Endothelial cell of umbilical vein (primary cell): ENCODE measurements at places on chromosomes 13 and 19. TPM values are rescaled to one million over a fixed set of nuclear protein-coding genes. Genes with fewer than 3 reads are reported as not detected.

Gene LILRB2
- not detected in 2 replicates for polyA plus RNA-seq

DNA sequence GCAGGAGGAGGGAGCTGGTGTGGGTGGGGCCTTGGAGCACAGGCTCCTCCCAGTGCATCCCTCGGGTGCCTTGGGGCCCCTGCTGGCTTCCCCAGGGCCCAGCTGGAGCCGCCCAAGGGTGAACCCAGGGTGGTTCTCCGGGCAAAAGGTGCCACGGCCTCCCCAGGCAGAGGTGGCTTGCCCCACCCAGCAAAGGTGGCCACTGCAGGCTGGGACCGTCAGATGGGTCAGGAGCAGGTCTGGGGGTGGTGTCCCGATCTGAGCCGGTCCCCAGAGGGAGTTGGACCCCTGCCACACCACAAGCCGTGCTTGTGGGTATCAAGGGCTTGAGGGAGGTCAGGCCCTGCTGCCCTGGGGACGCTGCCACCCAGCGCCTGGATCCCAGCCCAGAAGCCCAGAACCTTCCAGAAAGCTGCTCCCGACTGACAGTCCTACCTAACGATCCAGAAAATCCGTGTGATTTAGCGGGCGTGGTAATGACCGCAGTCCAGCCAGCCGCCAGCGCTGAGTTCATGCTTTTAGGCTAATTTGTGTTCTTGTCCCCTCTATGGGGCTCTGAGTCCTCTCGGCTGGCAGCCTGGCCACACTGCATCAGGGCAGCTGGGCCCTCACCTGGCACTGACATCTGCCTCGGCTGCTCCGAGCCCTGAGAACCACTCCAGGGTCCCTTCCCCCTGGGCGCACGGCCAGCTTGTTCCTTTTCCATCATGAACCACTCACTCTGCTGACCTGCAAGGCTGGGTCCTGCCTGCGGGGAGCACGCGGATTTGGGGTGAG, 5.0 kb upstream of the GRIN3B start:
- H3K36me3 ChIP-seq: peaks cover 5% of the 10 kb centered on the region
- no peak for DNase-seq
- H3K4me3 ChIP-seq: no peak overlapping the region
- H3K27ac ChIP-seq: no peak overlapping the region
- H3K27me3 ChIP-seq: peaks cover 17% of the 10 kb centered on the region
- no peaks in the 10 kb centered on the region for H3K4me1 ChIP-seq

- H3K27me3 ChIP-seq: no peaks in the 10 kb centered on the region
- DNase-seq: no peak
- H3K4me3 ChIP-seq: no peak overlapping the region
- H3K4me1 ChIP-seq: peaks cover 21% of the 10 kb centered on the region
These were observed 86.0 kb downstream of the STK24 start for GRCh38 chr13:98490866-98491265.

DNA sequence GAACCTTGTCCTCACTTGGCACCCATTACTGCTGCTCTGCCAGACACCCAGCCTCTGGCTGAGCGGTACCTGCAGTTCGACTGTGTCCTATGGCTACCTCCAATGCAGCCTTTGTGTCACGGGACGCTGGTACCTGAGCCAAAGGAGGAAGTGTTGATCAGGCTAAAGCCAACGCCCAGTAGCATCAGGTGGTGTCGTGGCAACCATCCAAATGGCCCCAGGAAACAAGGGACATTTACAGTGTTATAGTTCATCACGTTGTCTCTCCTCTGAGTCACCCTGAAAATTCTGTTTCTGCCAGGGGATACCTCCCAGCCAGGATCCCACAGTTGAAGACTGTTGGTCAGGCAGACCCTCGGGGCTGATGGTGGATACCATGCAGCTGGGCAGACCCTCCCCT, 10.1 kb downstream of the RHPN2 start:
- H3K27me3 ChIP-seq: no peaks in the 10 kb centered on the region
- H3K36me3 ChIP-seq: no peaks in the 10 kb centered on the region
- no peaks in the 10 kb centered on the region for H3K4me1 ChIP-seq
- no peak for DNase-seq
- H3K4me3 ChIP-seq: no peak overlapping the region

Gene MCEMP1
- polyA plus RNA-seq: not detected in 2 replicates

DNA sequence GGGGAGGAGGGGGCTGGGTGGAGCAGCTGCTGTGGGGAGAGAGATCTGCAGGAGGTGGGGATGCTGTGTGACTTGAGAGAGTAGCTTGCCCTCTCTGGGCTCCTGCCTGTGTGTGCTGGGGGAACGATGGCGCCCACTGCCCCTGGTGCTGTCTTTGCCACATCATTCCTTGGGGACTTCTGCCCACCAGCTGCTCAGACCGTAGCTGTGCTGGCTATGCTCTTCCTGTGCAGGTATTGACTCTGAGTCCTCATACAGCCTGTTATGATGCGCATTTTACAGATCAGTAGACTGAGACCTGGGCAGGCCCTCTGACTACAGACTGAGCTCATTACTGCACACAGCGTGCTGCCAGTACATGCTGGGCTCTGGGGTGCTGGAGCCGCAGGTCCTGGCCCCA, 51.1 kb downstream of the DNM2 start:
- H3K4me1 ChIP-seq: peaks cover 3% of the 10 kb centered on the region
- no peak overlapping the region for H3K27ac ChIP-seq
- H3K36me3 ChIP-seq: peaks cover 10% of the 10 kb centered on the region
- H3K27me3 ChIP-seq: no peaks in the 10 kb centered on the region

Gene ZNF584
- polyA plus RNA-seq: 5.9 and 6.1 TPM in 2 replicates

DNA sequence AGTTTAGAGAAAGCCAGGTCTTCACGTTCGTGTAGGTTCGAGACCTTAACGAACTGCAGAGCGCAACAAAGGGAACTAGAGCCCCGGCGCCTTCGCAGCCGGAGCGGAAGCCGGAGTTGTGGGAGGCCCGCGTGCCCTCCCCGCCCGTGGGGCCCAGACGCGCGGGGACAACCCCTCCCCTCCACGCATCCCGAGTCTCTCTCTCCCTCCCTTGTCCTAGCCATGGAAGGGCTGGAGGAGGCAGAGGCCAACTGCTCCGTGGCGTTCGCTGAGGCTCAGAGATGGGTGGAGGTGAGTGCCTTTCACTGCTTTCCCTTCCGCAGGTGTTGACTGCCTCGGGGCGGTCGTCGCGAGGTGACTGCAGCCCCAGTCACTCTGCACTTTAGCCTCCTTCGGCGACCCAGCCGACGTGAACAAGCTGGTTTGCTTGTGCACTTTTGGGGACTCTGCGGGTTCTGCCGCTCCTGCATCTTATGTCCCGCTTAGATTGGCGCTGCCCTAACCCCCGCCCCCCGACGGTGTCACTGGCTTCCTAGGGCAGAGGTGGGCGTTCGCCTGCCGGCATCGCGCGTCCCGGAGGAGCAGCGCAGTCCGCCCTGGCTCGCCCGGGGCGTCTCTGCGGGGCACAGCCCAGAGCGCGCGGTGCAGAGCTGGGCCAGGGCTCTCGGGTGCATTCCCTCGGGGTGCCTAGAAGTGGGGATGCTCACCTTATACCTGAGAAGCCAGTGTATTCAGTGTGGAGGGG, 478 bp downstream of the LMO7 start:
- no peak overlapping the region for H3K27ac ChIP-seq
- peak overlapping the region; percentile 5 for H3K4me3 ChIP-seq
- H3K27me3 ChIP-seq: no peaks in the 10 kb centered on the region
- peaks cover 9% of the 10 kb centered on the region for H3K4me1 ChIP-seq

- peak overlapping the region; percentile 95 for H3K4me3 ChIP-seq
- H3K27ac ChIP-seq: peak overlapping the region; percentile 88
These were observed 802 bp downstream of the CDC37 start for GRCh38 chr19:10402441-10403038.

DNA sequence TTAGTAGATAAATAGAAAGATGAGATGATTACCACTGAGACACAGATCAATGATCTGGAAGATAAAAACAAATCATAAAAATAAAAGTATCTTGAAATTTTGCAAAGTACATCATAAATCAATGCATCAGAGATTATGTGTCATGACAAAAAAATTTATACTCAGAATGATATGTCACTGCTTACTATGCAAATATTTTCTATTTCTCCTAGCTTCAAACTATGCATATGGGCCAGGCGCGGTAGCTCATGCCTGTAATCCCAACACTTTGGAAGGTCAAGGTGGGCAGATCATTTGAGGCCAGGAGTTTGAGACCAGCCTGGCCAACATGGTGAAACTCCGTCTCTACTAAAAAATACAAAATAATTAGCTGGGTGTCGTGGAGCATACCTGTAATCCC, 17.3 kb upstream of the RBM26 start:
- no peak overlapping the region for H3K4me3 ChIP-seq
- no peak for DNase-seq

Gene NOVA2
- 4.2 and 5.6 TPM in 2 replicates for polyA plus RNA-seq

DNA sequence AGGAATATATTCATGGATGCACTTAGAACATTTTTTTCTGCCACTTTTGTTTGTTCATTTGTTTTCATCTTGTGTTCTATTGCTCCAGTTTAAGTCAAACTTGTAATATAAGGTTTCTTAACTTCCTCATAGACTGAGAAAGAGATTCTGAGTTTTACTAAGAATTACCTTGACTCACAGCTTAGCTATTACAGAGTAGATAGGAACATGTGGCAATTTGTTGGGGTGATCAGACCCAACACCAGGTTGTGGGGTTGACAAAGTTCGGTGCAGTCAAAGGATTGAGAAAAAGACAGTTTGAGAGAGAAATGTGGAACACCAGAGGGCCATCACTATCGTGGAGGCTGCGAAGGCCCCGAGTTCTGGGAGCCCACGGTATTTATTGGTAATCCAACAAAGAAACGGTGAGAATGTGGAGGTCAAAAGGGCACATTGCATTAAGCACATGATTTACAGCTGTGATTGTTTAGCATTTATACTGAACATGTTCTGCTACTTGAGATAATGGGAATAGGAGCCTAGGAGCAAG, 2526.0 kb downstream of the PCDH9 start:
- H3K36me3 ChIP-seq: no peaks in the 10 kb centered on the region
- no peak for DNase-seq
- H3K27me3 ChIP-seq: no peaks in the 10 kb centered on the region
- no peaks in the 10 kb centered on the region for H3K4me1 ChIP-seq
- H3K27ac ChIP-seq: no peak overlapping the region
- H3K4me3 ChIP-seq: no peak overlapping the region

GRCh38 chr19:40718774-40719391, 2.0 kb downstream of the ITPKC start:
- H3K4me1 ChIP-seq: peaks cover 62% of the 10 kb centered on the region
- H3K27ac ChIP-seq: peak overlapping the region; percentile 94
- H3K36me3 ChIP-seq: no peaks in the 10 kb centered on the region
- H3K4me3 ChIP-seq: peak overlapping the region; percentile 34

GRCh38 chr19:18756896-18757295, 34.2 kb downstream of the COMP start:
- H3K36me3 ChIP-seq: peaks cover 3% of the 10 kb centered on the region
- no peak for DNase-seq
- H3K27me3 ChIP-seq: no peaks in the 10 kb centered on the region
- no peaks in the 10 kb centered on the region for H3K4me1 ChIP-seq

DNA sequence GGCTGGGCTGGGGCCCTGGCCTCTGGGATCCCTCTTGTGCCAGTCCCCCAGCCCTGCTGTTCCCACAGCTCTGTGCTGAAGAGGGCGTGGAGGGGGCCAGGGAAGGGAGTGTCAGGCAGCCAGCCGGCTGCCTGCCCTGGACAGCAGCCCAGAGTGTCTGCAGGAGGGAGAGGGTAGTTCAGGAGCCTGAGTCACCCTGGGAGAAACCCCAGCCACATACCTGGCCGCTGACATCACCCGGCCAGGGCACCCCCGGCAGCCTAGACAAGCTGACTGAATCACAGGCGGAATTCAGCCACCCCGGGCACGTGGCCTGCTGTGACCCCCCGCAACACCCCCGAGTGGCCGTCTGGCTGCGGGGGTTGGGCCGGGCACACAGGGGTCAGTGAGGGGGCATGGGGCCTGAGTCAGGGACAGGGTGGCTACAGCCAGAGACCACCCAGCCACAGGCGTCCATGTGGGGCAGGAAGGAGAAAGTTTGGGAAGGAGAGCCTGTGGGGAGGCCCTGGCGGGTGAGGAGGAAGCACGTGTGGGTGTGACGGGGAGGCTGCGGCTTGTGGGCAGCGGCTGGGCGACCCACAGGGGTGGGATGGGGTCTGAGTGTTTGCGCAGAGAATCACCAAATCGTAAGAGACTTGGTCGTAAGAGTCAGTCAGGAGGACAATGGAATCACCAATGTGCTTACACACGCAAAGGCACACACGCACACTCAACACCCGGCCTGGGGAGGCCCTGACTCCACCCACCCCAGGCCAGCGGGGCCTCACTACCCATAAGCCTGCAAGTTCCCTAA, 11.9 kb upstream of the FOSB start:
- no peaks in the 10 kb centered on the region for H3K36me3 ChIP-seq
- DNase-seq: peak; percentile 98
- H3K4me1 ChIP-seq: peaks cover 19% of the 10 kb centered on the region
- peak overlapping the region; percentile 90 for H3K27ac ChIP-seq

Gene ERICH4
- not detected in 2 replicates for polyA plus RNA-seq

GRCh38 chr13:25422153-25422552, 50.4 kb downstream of the ATP8A2 start:
- no peaks in the 10 kb centered on the region for H3K4me1 ChIP-seq
- no peaks in the 10 kb centered on the region for H3K27me3 ChIP-seq
- H3K27ac ChIP-seq: no peak overlapping the region
- DNase-seq: no peak
- no peaks in the 10 kb centered on the region for H3K36me3 ChIP-seq
- H3K4me3 ChIP-seq: no peak overlapping the region

Gene IGSF23
- polyA plus RNA-seq: 0.73 and 0.81 TPM in 2 replicates

DNA sequence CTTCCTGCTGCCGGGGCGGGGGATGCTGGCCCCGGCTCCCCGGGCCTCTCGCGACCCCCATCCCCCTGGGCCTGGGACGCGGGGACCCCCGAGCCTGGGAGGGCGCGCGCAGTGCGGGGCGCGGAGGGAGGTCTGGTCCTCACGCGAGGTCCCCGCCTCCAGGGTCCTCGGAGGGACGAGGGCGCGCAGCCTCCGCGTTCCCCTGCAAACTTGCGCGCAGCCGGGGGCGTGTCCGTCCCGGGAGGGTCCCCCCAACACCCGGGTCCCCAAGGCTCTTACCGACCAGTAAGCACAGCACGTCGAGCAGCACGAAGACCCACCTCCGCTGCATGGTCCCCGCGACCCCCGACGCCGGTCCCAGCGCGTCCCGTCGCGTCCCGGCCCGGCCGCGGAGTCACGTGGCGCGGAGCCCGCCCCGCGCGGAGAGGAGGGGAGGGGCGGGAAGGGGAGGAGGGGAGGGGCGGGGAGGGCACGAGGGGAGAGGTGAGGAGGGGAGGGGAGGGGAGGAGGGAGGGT, at the start of gene PLPP2:
Gene PLPP2, minus strand, starts transcription at position 398 of the 516 bp plus-strand sequence. Its CDS starts 67 bp downstream, at position 331.
- peak within 1 kb of the TSS; percentile 10 for H3K27ac ChIP-seq
- no peak for DNase-seq
- peaks cover 16% of the 10 kb centered on the region for H3K27me3 ChIP-seq

Gene TMPRSS9
- polyA plus RNA-seq: not detected in 2 replicates

Gene NTN5
- polyA plus RNA-seq: 0.11 and 0.18 TPM in 2 replicates

Gene CRX
- polyA plus RNA-seq: not detected in 2 replicates

GRCh38 chr19:46551164-46551563, 50.0 kb upstream of the CALM3 start:
- H3K4me3 ChIP-seq: no peak overlapping the region
- no peak overlapping the region for H3K27ac ChIP-seq
- H3K4me1 ChIP-seq: no peaks in the 10 kb centered on the region

Gene ZNF780B
- polyA plus RNA-seq: 2.6 and 2.8 TPM in 2 replicates
